NCI-H187 (cell line): ENCODE measurements at places on chromosomes 3 and 15.

- no peak for DNase-seq
Observed at GRCh38 chr3:125147491-125147820, 65.1 kb downstream of the SLC12A8 start.

GRCh38 chr15:39584266-39584659 lies 3.4 kb downstream of the THBS1 start:
- DNase-seq, result no peak

DNA sequence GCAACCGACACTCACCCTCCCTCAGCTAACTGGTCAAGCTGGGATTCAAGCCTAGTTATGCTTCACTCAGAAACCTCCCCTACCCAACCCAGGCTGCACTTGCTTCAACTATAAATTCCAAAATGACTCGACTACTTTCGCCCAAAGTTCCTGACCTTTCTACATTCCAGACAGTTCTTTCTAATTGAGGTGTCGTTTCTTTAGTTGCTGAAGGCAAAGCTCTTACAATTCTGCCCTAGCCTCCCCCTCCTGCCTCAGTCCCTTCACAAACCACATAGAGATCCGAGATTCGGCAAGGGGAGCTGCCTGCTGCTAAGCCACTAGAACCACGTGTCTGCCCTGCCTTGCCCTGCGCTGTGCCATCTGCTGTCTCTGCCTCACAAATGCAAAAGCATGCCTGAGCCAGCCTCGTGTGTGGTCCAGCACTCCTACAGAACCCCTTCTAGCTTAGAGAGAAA lies 74.7 kb upstream of the SH3GL3 start:
- DNase-seq, result no peak

DNA sequence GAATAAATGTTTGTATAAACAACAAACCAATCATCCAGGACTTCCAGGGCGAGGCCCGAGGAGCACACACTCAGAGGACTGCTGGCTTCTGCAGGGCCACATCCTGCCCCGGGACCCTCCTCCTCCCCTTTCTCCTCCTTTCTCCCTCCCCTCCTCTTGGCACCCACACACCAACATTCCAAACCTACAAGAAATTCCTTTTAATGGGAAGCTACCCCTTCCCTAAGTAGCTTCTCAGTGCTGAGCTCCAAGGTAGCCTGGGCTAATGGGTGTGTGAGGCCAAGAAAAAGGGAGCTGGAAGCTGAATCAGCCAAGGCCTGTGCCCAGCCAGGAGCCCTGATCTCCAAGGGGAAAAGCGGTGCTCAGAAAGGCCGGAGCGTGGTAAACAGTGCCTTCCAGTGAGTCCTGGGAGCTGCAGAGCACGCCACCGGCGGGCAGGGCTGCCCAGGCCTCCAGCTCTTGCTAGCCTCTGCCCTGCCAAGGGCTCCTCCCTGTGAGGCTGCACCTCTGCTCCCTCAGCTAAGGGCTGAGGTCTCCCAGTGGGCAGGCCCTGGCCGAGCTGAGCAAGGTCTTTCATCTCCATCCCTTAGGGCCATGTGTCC lies 3.9 kb downstream of the ITIH3 start:
- DNase-seq, result no peak

GRCh38 chr3:126125781-126126251 lies 41.9 kb upstream of the SLC41A3 start:
- DNase-seq, result no peak

DNA sequence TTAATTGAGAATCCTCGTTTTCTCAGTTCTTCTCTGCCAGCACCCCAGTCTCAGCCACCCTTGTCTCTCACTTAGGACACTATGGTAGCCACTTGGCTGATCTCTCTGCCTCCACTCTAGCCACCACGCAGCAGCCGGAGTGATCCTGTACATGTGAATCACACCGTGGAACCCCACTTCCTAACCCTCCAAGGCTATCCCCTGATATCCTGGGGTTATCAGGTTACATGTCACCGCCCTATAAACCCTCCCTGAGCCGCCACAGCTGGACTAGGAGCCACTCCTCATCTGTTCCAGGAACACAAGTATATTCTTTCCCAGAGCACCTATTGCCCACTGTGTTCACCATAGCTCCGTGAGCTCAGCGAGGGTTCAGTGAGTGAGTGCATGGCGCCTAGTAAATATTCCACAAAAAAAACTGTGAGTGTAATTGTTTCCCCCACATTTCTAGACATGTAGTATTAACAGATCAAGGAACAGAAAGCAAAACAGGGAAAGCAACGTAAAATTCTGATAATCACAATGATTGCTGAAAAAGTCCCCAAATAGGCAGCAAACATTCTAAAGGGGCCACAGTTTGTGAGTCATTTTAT lies 661 bp upstream of the PARP14 start:
- DNase-seq, result peak; percentile 81

DNA sequence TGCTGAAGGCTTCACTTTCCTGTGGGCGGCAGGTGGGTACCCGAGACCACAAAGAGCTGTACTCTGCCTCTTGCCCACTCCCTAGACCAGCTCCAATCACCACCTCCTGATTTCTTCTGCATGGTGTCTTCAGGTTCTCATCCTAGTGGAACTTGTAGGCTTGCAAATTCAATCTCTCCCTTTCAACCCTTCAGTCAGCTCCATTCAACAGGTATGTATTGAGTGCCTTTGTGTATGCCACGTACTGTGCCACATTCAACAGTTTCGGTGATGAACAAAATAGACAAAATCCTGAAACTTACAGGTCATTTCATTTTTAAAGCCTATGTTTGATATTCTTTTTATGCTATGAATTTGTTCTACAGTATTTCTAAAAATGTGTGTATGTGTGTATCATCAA lies 5.4 kb upstream of the CLDN11 start:
- DNase-seq, result no peak

- DNase-seq, result no peak
Observed at GRCh38 chr3:155079746-155080487, at the start of gene MME. MME (plus strand) TSS chr3:155080319; CDS start chr3:155084168, 3,849 bp downstream.

GRCh38 chr3:127068871-127069270 lies 86.0 kb downstream of the PLXNA1 start:
- no peak for DNase-seq
